ENCODE measurements at places on chromosomes 7 and 10. TPM values are rescaled to one million over a fixed set of nuclear protein-coding genes. Genes with fewer than 3 reads are reported as not detected.

The SLC26A3 gene
- total RNA-seq = not detected

The GALNT17 gene
- total RNA-seq = 27.0 TPM

The CALHM3 gene
- total RNA-seq = not detected

The POM121 gene
- 6.3 TPM for total RNA-seq

The FKBP6 gene
- total RNA-seq = not detected

The TRUB1 gene
- total RNA-seq = 20.9 TPM

The STOX1 gene
- 2.7 TPM for total RNA-seq

The SORBS1 gene
- total RNA-seq = 50.4 TPM

The ITIH5 gene
- 34.2 TPM for total RNA-seq

The GRID1 gene
- total RNA-seq = 2.7 TPM

The ITPRID1 gene
- 0.44 TPM for total RNA-seq

The PAX4 gene
- not detected for total RNA-seq

The SLC16A12 gene
- 1.2 TPM for total RNA-seq

Data from muscle of leg (tissue), 16 donors.